ENCODE measurements at places on chromosomes 2 and 18.

- no peak for DNase-seq
Observed at GRCh38 chr2:168429988-168430387, 26.1 kb upstream of the CERS6 start.

- no peak for DNase-seq
Observed at GRCh38 chr2:28705751-28706440, 45.7 kb upstream of the PPP1CB start.

- peak; percentile 83 for DNase-seq
Observed at GRCh38 chr2:64311948-64312621, 141.9 kb upstream of the LGALSL start.

DNA sequence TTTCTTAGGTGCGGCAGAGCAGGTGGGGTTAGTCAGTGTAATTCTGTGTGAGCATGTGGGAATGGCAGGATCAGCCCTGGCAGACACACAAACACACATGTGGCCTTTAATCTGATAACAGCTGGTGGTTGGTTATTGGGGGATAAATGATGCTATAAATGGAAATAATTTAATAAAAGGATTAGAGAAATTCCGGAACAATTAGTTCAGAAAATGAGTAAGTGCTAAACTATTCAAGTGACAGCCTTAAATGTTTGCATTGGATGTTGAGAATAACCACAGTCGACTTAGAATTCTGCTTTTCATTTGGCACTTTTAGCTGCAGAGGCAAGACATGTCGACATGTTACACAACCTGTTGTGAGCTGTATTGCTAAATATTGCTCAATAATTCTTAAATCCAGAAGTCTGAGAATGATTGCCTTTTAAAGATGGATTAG, 7.2 kb downstream of the SMYD1 start:
- peak; percentile 92 for DNase-seq

DNA sequence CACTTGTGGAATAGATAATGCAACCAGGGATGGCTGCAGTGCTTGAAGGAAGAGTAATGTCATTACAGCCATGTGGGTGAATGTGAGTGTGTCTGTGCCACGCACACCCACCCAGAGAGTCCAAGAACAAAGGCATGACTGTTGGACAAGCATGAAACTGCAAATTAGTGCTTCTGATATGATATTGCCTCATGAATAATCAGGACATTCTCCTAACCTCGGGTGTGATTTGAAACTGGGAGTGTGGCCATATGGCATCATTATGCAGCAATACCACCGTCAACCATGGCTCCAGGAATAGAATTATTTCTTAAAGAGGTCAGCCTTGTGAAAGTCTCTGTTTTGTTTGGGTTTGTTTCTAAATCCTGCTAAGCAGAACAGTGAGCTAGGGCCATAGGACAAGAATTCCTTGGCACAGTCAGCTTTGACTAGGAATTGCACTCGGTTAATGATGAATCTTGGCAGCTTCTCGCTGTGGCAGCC, 678.0 kb upstream of the RAB6C start:
- no peak for DNase-seq

- no peak for DNase-seq
Observed at GRCh38 chr18:25560369-25560768, 208.4 kb upstream of the ZNF521 start.

- no peak for DNase-seq
Observed at GRCh38 chr2:8267048-8267447, 414.8 kb upstream of the ID2 start.

- no peak for DNase-seq
Observed at GRCh38 chr2:133437492-133437891, 130.8 kb downstream of the NCKAP5 start.

DNA sequence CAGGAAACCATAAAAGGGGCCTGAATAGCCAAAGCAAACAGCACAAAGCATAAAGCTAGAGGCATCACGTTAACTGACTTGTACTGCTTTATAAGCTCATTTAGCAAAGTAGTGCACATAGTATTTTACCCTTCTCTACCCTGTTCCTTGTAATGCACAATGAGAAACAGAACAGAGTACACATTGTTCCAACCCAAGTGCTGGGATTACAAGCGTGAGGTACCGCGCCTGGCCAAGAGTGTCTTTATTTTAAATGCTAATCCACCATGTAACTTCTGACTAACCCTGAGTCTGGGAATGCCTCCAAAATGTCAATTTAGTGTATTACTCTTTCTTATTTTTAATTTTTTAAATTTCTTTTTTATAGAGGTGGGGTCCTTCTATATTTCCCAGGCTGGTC, 46.4 kb upstream of the STON1 start:
- peak; percentile 40 for DNase-seq

DNA sequence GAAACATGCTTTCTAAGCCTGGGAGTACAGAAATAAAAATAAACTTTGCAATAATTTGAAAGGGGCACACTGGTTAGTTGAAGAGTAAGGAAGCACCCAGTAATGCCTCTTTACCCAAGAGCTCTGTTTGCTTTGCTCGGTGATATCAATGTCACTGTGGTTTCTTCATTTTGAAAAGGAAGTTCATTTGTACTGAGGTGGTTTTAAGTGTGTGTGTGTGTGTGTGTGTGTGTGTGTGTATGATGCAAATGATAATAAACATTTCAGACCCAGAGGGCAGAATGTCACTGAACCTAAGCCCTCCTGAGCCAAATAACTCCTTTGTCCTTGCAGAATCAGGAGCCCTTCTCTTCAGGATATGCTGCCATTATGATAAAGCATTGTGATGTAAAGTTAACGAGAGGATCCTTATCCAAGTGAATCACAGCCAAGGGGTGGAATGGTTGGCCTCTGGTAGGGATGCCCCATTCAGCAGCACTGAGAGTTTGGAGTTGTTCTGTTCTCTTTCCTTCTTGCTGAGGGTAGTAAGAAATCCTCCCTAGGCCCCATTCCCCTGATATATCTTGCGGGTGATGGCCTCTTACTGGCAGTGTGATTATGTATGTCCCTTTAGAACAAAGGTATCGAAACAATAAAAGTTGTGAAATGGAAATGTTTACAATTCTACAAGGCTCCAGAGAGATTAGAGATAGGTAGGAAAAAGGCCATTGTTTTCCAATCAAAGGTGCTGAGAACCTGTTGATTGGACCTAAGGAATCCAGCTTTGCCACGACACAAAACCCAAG, 7.6 kb downstream of the ITGA6 start:
- no peak for DNase-seq

- DNase-seq: no peak
Observed at GRCh38 chr2:198717451-198717850, 740.3 kb downstream of the SATB2 start.

GRCh38 chr2:182509216-182509615, 82.4 kb upstream of the PDE1A start:
- no peak for DNase-seq

- no peak for DNase-seq
Observed at GRCh38 chr2:64250751-64251423, 106.7 kb upstream of the PELI1 start.

GRCh38 chr2:197993363-197993762, 189.0 kb downstream of the PLCL1 start:
- DNase-seq: no peak

- DNase-seq: peak; percentile 8
Observed at GRCh38 chr18:62954366-62954765, 239.0 kb downstream of the PHLPP1 start.

DNA sequence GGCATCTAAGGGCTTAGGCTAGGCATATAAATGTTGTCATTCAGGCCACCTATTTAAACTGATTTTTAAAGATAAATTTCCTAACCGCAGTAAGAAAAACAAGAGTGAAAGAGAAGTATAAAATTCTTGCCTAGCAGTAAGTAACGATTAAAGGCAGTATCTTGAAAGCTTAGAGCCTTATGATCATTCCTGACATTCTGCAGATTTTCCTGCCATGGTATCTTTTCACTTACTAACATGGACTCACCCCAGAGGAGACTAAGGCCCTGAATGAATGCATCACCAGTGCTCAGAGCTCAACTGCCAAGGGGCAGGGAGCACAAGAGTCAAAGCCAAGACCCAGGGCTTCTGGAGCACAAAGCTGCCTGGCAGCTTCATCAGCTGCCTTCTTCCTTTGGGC, 133.1 kb downstream of the GCA start:
- no peak for DNase-seq

- DNase-seq: no peak
Observed at GRCh38 chr2:117321816-117322215, 492.7 kb upstream of the DDX18 start.

- DNase-seq: no peak
Observed at GRCh38 chr2:44825702-44826101, 115.8 kb upstream of the SIX3 start.

Measured in fibroblast of upper back skin (primary cell).